ENCODE measurements at places on chromosomes 5 and 9.

DNA sequence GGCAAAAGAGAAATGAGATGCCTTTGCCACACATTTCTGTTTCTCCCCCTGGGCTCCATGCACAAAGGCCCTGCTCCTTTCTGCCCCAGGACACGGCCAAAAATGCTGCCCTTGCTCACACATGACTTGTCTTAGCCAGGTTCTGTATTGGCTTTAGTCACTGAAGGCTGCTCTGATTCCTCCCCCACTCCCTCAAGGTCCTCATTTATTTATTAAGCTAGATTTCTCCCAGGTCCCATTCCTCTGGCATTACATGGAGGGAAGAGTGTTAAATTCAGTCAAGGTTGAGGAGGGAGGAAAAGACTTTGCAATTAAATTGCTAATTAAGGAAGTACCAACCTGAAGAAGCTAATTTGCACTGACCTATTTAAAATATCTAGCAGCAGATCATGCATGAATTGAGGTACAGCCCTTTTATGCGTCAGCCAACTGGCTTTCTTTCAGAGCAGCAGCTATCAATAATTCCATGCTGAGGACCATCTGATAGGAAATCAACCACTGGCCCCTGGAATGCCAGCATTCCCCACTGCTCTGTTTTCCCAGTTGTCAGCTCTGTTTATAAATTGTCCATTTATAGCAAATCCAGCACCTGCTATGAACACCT is 81.2 kb upstream of the MAP3K1 start:
- DNase-seq, result no peak

DNA sequence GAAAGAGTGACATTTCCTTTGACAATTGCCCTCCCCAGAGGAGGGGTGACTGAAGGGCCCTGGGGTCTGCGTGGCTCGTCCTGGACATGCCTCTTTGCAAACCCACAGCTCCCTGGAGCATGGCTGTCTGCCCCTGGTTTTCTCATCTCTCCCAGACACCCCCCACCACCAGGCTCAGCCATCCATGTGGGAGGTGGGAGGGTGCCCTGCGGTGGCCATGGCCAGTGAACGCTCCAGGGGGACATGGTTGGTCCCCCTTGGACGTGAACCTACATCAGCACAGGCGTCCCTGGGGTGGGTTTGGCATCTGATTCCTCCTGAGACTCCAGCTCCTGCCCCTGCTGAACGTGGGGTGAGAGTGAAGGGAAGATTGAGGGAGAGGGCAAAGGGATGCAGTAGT is 67.7 kb upstream of the LMX1B start:
- no peak for DNase-seq

GRCh38 chr5:7851617-7852289 is 820 bp upstream of the CFAP90 start:
- DNase-seq, result no peak

DNA sequence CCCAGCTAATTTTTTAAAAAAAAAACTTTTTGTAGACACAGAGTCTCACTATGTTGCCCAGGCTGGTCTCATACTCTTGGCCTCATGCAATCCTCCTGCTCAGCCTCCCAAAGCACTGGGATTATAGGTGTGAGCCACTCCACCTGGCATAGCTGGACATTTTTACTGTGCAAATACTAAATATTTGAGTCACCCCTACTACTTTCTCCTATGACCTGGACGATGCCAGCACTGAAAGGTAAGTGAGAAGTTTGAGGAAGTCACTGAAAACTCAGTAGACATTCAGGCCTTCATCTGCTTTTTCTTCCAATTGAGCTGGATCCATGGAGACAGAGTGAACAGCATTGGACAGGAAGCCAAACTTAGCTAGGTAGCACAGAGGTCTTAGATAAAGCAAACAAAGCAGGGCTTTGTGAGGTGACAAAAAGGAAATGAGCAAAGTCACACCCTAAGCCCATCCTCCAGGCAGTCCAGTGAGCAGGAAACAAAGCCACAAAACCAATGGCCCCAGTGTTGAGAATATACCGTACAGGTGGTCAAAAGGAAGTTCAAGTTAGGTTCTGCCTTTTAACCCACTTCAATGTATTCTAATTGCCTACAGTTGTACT is 192.6 kb upstream of the RASA1 start:
- DNase-seq, result no peak

DNA sequence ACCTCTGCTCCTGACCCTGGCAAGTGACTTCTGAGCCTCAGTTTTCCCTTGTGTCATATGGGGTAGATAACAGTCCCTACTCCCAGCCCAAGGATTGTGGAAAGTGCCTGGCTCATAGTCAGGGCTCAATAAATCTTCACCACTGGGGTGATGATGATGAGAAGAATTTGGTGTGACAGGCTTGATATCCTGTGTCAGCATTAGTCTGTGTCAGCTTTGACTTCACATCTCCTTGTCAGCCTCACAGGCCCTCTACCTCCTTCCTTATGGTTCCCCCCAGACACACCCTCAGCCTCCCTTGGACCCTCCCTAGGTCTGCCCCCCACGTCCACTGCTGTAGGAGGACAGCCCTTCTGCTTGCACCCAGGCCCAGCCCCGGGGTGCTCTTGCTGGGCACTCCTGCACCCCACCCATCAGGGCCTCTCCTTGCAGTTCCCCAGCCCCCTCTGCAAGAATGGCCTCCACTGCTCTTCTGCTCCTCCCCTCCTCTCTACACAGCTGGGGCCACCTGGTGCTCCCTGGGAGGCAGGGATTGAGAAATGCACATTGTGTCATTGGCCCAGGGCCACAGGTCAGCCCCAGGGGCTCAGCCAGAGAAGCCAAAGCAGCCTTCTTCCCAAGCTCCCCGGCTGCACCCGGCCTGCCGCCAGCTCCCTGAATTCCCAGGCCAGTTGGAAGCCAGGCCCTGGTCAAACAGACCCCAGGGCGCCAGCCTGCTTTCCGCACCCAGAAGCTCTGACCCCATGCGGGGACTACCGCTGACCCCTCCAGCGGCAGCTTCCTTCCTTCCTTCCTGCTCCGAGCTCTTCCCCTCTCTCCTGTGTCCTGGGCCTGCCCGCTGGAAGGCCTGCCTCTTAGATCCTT is 7.7 kb downstream of the FGFR4 start:
- no peak for DNase-seq

- no peak for DNase-seq
These were observed 13.2 kb downstream of the FEM1C start for GRCh38 chr5:115531380-115531779.

GRCh38 chr5:96687812-96688453 is 25.8 kb downstream of the CAST start:
- no peak for DNase-seq

- DNase-seq, result no peak
These were observed 17.0 kb upstream of the ZFR start for GRCh38 chr5:32461441-32462120.

DNA sequence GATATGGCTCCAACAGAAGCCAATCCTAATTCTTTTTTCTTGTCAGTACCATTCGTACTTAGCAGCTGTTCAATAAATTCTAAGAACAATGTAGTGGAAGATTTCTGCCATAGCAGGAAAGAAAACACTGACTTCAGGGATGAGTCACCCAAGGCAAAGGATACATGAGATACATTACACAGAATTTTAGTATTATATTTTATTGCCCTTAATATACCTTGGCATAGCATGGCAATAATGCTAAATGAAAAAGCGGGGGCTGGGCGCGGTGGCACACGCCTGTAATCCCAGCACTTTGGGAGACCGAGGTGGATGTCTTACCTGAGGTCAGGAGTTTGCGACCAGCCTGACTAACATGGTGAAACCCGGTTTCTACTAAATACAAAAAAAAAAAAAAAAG is 619.1 kb upstream of the DAB2 start:
- no peak for DNase-seq

DNA sequence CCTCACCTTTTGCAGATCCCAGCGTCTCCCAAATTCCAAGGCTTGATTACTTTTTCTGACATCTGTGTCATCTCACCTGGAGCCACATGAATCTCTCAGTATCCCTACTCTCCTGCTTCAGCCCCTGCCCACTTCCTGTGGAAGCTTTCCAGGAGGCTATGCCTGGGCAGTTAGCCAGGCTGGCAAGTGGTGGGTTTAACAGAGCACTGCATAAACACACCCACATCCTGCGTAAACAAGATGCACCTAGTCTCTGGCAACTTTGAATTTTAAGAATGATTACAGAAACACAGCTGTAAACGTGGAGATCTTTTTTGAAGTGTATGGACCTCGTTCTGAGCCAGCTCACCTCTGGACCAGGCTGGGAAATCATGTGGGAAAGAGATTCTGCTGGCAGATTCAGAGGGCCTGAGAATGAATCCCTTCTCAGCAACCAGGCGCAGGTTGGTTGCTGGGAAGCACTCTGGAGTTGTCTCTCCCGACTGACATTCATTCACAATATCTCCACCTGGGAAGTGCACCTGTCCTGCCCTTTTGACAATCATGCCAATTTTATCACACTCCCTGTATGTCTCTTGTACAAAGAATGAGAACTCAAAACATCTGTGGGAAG is 55.7 kb upstream of the FANCC start:
- no peak for DNase-seq

GRCh38 chr5:96226941-96227552 is 206.0 kb downstream of the PCSK1 start:
- no peak for DNase-seq

- DNase-seq, result no peak
These were observed 36.2 kb downstream of the FBXL17 start for GRCh38 chr5:108345541-108346171.

DNA sequence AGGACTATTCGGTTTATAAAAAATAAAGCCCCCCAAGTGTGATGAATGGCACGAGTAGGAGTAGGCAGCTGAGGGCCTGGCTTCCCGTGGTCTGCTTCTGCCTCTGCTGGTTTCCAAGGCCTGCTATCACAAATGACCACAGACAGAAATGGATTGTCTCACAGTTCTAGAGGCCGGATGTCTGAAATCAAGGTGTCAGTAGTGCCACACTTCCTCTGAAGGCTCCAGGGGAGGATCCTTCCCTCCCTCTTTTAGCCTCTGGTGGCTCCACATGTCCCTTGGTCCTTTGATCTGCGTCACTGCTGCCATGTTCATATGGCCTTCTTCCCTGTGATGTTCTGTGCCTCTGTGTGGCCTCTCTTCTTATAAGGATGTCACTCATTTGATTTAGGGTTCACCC is 15.1 kb downstream of the PRKACG start:
- no peak for DNase-seq

DNA sequence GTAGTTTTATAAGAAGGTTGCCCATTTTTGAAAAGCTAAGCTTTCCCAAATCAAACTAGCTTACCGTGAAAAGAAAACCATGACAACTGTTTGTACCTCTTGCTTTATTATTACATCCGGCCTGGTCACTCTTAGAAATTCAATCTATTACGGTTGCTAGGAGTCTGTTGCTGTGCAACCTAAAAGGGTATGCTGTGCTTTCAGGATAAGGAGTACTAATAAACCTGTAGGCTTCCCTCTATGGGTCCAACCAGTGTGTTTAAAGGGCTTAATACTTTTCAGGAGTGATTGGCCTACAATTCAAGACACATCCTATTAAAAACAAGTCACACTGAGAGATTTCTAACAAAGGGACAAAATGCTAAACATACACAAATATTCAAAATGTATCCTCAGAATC is 27.1 kb downstream of the RFX3 start:
- no peak for DNase-seq

DNA sequence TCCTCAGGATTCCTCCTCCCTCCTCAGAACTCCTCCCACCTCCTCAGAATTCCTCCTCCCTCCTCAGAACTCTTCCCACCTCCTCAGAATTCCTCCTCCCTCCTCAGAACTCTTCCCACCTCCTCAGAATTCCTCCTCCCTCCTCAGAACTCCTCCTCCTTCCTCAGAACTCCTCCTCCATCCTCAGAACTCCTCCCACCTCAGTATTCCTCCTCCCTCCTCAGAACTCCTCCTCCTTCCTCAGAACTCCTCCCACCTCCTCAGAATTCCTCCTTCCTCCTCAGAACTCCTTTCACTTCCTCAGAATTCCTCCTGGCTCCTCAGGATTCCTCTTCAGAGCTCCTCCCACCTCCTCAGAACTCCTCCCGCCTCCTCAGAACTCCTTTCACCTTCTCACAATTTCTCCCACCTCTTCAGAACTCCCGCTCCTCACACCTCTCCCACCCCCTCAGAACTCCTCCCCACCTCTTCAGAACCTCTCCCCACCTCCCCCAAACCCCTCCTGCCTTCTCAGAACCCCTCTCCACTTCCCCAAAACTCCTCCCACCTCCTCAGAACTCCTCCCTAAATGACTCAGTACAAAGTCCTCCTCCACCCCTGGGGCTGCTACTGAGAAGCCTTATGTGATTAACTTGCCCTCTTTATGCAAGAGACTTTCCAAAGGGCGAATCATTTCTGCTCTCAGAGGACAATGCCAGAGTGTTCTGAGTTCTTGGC is 23.2 kb downstream of the SLC46A2 start:
- no peak for DNase-seq

DNA sequence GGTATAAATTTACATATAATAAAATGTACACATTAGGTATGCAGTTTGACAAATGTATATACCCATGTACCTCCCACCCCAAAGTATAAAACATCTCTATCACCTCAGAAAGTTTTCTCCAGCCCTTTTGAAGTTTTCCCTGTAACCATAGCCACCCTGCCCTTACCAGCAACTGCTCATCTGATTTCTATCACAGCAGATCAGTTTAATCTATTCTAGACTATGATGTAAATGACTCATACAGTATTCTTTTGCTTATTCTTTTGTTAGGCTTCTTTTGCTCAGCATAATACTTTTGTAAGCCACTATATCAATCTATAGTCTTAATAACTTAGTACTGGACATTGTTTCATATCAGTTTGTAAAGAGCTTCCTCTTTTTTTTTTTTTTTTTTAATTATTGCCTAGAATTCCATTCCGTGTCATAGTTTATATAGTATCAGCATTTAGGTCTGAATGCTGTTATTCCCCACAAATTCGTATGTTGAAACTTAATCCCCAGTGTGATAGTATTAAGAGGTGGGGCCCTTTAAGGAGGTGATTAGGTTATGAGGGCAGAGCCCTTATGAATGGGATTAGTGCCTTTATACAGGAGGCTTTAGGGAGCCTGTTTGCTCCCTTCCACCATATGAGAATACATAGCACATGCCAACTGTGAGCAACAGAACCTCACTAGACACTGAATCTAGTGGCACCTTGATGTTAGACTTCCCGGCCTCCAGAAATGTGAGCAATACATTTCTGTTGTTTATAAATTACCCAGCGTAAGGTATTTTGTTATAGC is 20.3 kb downstream of the MELK start:
- DNase-seq, result no peak

DNA sequence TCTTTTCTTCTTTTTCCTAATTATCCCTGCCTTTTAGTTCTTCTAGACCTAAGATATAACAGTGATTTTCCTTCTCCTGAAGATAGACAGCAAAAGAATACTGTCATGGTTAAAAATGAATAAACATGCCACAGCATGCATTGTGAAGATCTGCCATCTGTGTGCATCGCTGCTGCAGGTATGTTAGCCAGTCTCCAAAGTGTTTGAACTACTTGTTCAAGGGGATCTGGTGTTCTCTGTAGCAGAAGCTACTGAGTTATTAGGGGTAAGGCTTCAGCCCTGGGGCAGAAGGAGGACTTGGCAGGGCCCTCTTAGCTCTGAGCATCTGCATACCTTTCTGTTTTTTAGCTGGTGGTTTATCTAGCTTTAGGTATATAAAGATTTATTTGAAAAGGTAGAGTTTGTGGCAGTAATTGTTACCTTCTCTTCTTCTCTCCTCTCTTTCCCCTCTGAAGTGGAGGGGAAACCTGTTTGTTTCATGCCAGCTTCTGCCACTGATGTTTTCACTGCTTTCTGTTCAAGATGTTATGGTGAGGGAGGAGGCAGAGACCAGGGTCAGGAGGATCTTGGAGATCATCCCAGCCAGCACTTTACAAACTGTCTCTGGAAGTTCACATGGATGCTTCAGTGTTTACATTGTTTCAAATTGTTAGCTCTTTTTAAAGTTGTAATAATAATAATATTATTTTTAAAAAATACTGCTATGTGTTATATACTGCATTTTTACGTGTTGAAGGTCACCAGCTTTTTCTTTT is 25.2 kb downstream of the GALNT10 start:
- no peak for DNase-seq
